Left renal cortex interstitium (tissue), 4 donors: ENCODE measurements at places on chromosomes 2 and 18. TPM values are rescaled to one million over a fixed set of nuclear protein-coding genes. Genes with fewer than 3 reads are reported as not detected.

DSG4 gene
- polyA plus RNA-seq: 0.05 TPM

CGREF1 gene
- 6.6 TPM for polyA plus RNA-seq

FAM237A gene
- not detected for polyA plus RNA-seq

SP5 gene
- polyA plus RNA-seq: 0.85 TPM

FBXO15 gene
- 5.1 TPM for polyA plus RNA-seq

LIMS2 gene
- 23.2 TPM for polyA plus RNA-seq

VWA3B gene
- polyA plus RNA-seq: 0.25 TPM

TLX2 gene
- polyA plus RNA-seq: not detected

DNA sequence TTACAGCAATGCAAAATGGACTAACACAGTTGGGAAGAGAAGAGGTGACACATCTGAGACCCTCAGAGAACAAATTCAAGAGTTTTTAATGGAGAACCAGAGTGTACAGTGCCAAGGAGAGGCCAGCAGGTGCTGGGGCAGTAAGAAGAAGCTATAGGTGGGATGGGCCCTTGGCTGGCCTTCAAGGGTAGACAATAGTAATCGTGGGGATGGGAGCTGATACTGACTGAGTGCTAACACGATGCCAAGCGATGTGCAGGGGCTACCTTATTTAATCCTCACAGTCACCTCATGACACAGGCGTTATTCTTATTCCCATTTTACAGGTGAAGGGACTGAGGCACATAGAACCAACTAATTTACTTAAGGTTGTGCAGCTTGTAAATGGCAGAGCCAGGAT is 131.9 kb upstream of the ID2 start:
- DNase-seq: no peak

GRCh38 chr18:2091937-2092336 is 479.4 kb downstream of the METTL4 start:
- DNase-seq: no peak

- DNase-seq: no peak
Observed at GRCh38 chr2:32627441-32627813, 423 bp upstream of the TTC27 start.

DNA sequence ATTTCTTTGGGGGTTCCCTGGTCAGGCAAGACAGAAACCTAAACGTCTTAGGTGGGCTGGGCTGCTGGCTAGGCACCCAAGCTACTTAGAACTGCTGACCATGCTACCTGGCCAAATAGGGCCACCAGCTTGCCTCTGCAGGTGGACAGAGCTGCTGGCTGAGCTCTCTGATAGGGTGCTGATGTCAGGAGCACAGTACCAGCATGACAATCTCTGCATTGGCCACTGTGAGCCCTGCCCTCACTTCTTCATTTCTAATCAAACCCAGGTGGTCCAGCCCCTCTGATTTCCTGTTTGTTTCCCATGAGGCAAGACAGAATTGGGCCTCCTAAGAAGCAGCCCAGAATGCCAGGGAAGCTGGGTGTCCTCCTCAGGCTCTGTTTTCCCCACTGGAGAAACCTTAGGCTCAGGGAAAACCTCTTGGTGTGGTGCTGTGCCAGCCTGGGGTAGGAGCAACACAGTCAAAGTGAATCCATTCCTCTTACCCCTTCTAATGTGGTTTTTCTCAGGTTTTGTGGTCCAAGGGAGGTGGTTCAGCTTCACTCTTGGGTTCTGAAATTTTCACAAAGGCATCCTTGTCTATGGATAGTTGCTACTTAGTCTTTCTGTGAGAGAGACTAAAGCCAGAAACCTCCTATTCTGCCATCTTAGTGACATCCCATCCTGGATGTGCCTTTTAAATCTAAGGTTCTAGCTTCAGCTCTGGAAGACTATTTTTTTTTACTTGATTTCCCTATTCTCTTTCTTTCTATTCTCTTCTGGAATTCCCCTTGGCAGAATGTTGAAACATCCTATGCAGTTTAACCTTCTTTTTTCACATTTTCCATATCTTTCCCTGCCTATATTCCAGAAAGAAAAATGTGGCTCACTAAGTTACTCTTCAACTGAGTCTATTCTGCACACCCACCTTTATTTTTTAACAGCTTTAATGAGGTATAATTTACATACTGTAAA is 15.2 kb downstream of the SP100 start:
- no peak for DNase-seq

- DNase-seq: no peak
Observed at GRCh38 chr18:27073404-27073830, 111.7 kb downstream of the CHST9 start.

GRCh38 chr18:79117385-79117784 is 48.2 kb downstream of the ATP9B start:
- no peak for DNase-seq

DNA sequence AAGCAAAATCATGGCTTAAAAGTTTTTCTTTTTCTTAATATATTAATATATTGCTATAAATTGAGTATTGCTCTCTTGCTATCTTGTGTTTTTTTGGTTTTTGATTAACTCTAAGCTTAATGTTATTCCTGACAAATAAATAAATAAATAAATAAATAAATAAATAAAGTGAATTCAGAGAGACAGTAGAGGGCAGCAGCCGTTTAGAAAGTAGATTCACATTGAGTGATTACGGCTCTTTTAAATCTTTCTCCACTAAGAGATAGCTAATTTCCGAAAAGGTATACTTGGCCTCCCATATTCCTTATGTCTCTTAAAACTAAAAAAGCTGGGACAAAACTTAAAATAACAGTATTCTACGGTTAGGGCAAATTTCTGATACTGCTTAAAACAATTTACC is 34.3 kb downstream of the MSH2 start:
- peak; percentile 17 for DNase-seq

DNA sequence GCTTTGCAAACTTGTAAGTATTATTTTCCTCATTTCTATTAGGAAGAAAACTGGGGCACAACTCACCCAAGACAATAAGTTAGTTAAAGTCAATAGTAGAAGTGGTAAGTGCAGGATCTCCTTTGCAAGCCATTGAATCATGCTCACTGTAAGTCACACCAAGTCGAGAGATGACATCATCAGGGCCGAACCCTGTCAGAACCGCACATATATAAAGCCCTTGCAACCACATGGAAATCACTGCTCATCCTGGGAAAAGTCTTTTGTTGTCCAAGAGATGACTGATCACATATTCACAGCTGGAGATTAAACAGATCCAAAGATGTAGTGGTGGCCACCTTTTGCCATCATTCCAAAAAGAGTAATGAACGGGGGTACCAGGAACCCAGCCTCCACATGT is 484.8 kb upstream of the ID2 start:
- no peak for DNase-seq

- no peak for DNase-seq
Observed at GRCh38 chr2:51971136-51971535, 939.2 kb upstream of the NRXN1 start.

DNA sequence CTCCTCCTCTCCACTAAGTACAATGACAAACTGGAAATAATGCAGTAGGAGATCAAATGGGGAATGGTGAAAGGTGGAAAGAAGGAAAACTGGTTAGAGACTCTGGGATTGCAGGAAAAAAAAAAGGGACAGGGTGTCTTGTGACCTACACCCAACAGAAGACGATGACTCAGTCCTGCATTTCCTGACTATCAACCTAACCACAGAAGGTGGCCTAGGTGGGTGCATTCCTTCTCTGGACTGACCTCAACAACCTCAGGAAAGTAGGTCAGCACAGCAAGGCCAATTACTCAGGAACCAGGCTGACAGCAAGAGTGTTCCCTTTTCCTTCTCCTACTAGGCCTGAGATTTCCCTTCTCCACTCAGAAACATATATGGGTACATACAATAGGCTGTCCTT is 1386.4 kb upstream of the ZEB2 start:
- DNase-seq: no peak

GRCh38 chr2:148667113-148667836 is 22.7 kb downstream of the EPC2 start:
- DNase-seq: no peak

GRCh38 chr18:47343291-47343690 is 91.8 kb upstream of the SKOR2 start:
- DNase-seq: no peak

DNA sequence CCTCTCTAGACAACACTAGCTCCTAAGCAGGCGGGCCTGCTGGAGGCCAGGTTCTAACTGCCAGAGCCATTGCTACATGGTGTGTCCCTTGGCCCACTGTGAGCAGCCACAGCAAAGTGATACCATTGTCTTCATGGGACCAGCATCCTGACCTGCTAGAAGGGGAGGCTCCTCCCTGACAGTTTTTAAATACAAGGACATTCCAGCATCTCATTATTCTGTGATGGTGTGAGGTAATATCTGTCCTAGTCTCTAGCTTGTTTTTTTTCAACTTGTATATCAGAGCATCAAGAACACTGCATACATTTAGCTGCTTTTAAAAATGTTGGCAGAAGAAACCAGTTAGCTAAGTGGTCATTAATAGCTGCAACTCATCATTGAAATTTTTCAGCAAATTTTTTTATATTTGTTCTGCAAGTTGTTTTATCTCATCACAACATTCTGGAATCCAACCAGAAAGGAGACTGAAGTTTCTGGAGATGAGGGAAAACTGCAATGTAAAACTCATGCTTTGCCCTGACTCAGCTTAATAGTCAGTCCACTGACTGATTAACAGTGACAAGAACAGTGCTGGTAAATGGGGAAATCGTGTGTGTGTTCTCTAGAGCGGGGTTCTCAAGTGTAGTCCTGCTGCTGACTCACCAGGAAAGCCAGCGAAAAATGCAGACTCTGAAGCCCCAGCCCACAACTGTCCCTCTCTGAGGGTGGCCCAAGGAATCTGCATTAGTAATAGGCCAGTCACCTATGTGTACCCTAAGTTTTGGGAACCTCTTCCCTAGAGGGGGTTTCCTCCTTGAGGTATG is 17.8 kb downstream of the MAPRE3 start:
- DNase-seq: no peak

GRCh38 chr2:166609183-166609959 is 115.3 kb upstream of the SCN7A start:
- no peak for DNase-seq

GRCh38 chr2:10431797-10432196 is 16.3 kb downstream of the ODC1 start:
- DNase-seq: no peak

DNA sequence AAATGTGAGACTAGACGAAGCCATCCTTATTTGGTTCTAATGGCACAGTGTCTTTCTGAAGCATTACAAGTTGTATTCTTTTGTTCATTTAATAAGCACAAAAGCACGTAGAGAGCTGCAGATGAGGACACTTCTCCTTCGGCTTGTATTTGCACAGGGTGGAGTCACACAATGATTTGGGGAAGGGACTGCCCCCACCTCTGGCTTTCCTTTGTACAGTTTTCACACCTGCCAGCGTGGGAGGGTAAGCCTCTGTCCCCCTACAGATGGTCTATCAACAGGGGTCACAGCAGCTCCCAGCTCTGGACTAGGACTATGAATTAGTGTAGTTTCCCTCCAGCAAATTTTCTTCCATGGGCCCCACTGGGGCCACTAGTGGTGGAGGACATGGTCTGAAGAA is 108.2 kb upstream of the KLHL14 start:
- DNase-seq: no peak

DNA sequence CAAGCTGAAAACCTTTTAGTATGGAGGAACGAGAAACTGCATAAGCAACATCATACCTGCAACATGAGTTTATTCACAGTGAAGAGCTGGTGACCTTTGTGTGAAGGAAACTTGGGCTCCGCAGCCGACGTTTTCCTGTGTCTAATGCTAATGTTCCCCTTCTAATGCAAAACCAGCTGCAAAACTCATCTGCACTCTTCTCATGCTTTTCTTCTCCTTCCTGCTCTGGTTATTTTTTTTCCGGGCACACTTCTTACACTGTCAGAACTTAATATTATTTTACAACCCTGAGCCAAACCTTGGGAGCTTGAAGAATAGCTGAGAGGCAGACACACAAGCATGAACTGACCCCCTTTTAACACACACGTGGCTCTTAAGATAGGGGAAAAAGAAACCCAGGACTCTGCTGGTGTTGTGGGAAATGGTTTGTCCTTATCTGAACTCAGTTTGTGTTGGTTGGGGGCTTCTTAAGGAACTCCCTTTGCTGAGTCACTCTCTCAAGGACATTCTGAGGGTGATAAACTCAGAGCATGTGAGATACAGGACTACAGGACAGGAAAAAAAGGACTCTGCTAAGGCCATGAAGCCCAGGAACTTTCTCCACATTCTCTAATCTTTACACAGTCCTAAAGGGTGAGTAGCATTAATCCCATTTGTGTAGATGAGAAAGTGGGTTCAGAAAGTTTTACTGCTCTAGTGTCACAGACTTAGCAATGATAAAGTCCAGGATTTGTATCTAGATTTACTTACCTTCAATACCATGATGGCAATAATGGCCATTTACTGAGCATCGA is 439.3 kb upstream of the TRIB2 start:
- DNase-seq: no peak

DNA sequence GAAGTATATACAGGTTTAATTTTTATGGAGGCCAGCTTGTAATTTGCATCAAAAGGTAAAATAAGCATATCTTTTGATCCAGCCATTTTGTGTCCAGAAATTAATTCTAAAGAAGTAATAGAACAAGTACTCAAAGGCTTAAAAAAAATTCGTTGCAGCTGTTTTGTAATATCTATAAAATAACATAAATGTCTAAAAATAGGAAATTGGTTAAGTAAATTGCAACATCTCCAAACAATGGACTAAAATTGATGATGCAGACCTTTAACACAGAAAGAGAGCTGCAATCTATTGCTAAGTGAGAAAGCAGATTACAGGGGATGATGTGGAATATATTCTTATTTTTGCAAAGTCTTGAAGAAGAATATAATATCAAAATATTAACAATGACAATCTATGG is 19.4 kb downstream of the AAK1 start:
- no peak for DNase-seq

GRCh38 chr2:101337877-101338276 is 29.4 kb upstream of the RNF149 start:
- DNase-seq: no peak
